Mesothelial cell of epicardium (in vitro differentiated cells): ENCODE measurements at places on chromosomes 1 and 21.

GRCh38 chr1:58727364-58727763, 27.5 kb upstream of the MYSM1 start:
- no peak for DNase-seq

DNA sequence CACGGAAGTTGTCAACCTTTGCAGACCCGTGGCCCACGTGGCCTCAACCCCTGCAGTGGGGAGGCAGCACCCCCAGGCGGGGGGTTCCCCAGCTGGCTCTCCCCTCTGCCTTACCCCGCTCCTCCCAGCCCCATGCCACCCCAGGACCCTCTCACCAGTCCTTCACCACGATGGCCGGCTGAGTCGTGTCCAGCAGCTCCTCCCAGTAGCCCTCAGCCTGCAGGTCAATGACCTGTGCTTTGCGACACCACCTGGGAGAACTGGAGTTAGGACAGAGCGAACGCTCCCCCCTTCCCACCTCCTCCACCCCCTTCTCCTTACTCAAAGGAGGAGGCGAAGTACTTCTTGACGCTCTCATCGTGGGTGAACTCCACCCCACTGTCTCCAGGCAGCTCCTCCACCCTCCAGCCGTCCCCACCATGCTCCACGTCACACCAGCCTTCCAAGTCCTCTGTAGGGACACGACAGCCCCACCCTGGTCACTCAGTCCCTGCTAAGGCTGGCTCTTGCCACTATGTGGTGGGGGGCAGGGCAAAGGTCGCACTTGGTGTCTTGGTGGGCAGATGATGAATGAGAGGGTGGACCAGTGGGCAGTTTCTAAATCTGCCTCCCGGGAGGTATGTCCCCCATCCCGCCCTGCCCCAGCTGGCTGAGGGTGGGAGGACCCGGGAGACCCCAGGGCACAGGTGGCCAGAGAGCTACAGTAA, 4.5 kb downstream of the FBXO2 start:
- DNase-seq: no peak

GRCh38 chr1:4494558-4494957, 159.9 kb upstream of the AJAP1 start:
- DNase-seq: no peak

GRCh38 chr1:234842726-234843641, 233.0 kb upstream of the IRF2BP2 start:
- DNase-seq: no peak

- DNase-seq: no peak
Measured at GRCh38 chr1:12015001-12015491, 4.3 kb upstream of the MIIP start.

DNA sequence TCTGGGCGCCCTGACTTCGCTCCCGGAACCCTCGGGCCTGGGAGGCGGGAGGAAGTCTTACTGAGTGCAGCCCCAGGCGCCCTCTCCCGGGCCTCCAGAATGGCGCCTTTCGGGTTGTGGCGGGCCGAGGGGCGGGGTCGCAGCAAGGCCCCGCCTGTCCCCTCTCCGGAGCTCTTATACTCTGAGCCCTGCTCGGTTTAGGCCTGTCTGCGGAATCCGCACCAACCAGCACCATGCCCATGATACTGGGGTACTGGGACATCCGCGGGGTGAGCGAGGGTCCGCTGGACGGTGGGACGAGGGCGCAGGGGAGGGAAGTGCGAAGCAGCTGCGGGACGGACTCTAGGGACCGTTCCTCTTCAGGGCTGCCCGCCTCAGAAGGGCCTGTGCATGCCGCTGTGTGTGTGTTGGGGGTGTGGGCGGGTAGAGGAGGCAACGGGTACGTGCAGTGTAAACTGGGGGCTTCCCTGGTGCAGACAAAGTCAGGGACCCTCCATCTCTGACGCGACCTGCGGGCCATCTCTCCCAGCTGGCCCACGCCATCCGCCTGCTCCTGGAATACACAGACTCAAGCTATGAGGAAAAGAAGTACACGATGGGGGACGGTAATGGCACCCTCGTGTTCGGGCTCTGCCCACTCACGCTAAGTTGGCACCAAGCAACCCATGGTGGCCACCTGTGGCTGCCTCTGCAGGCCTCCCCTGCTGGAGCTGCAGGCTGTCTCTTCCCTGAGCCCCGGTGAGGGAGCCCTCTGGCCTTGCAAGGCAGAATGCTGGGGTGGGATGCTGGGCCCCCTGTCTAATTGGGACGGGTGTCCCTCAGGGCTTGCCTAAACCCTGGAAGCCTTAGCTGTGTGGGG, at the start of gene GSTM1:
TSS of gene GSTM1 (plus strand) at position 177 of the 859 bp plus-strand sequence. CDS start at position 234, 57 bp downstream.
- DNase-seq: peak; percentile 44

GRCh38 chr1:5763696-5764370, 228.4 kb downstream of the NPHP4 start:
- DNase-seq: no peak

GRCh38 chr1:153577138-153577537, 11.5 kb upstream of the S100A2 start:
- no peak for DNase-seq

DNA sequence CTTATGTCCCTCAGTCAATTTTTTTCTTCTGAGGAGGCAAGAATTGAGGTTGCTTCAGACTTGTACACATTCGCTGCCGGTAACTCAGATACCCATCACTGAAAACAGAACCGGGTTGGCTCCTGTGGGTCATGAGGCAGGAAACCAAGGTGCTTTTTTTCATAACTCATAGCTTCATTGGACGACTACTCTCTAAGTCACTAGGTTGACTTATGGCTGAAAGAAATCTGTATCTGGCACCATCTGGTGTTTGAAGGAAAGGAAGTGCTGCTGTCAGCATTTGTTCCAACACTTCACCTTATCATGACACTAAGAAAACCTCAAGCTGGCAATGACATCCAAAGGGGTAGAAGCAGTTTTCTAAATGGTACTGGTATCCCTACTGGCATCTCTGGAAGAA, 82.3 kb downstream of the TBX19 start:
- no peak for DNase-seq

DNA sequence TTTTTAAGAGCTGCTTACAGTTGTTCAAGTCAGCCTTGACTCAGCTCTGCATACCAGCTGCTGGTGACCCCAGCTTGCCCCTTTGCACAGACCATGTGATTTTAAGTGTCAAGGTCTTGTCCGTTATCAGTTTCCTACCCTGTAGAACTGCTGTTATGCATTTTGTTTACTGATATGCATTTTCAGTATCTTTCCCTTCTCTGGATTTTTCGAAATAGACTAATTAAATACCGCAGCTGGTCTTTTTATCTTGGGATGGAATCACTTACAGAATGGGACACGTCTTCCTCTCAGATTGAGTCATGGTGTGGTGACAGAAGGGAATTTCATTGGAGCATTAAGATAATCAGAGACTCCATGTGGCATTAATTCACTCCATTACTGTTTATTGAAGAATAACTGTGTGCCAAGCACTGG, 145.6 kb downstream of the FMN2 start:
- no peak for DNase-seq

GRCh38 chr1:204863730-204864129, 6.9 kb upstream of the NFASC start:
- no peak for DNase-seq

- DNase-seq: no peak
Measured at GRCh38 chr1:198764748-198765147, 125.9 kb downstream of the PTPRC start.

- DNase-seq: no peak
Measured at GRCh38 chr1:155352631-155353030, 31.9 kb downstream of the RUSC1 start.

GRCh38 chr1:41614818-41615217, 130.3 kb upstream of the EDN2 start:
- no peak for DNase-seq

- DNase-seq: no peak
Measured at GRCh38 chr1:92752719-92753118, 32.2 kb downstream of the EVI5 start.

GRCh38 chr1:19481826-19482398, 3.4 kb downstream of the CAPZB start:
- DNase-seq: no peak

DNA sequence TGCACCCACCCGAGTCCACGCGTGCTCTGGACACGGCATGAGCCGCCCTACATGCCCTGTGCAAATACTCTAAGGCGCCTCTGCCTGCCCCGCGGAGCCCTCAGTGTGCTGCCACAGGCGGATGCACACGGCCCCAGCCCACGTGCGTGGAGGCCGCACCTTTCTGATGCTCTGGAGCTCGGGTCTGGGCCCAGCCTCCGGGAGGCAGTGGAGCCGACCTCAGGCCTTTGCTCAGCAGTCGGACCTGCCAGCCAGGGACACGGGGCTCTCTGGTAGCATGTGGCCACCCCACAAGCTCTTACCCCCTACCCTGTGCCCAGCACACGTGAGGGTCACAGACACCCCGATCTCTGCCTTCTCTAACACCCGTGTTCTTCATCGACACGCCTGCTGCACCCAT, 2.1 kb downstream of the TMEM240 start:
- DNase-seq: no peak

DNA sequence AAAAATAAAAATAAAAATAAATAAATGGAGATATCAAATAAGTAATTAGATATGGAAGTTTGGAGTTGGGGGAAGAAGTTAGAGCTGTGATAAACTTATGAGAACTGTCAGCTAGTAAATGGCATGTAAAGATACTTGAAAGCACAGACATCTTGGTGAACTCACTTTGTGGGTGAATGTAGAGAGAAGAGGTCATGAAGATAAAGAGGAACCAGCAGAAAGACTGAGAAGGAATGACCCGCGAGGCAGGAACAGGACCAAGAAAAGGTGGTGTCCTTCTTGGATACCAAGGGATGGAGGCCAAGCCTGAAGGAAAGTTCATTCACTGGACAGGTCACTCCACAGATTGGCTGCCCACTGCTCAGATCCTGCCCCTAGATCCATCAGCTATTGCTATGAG, 4.7 kb upstream of the CAPZB start:
- no peak for DNase-seq

- no peak for DNase-seq
Measured at GRCh38 chr21:41653243-41653953, 113.5 kb downstream of the RIPK4 start.

- no peak for DNase-seq
Measured at GRCh38 chr21:25175938-25176337, 431.3 kb downstream of the MRPL39 start.

GRCh38 chr1:168879896-168880734, 151.1 kb upstream of the DPT start:
- no peak for DNase-seq

DNA sequence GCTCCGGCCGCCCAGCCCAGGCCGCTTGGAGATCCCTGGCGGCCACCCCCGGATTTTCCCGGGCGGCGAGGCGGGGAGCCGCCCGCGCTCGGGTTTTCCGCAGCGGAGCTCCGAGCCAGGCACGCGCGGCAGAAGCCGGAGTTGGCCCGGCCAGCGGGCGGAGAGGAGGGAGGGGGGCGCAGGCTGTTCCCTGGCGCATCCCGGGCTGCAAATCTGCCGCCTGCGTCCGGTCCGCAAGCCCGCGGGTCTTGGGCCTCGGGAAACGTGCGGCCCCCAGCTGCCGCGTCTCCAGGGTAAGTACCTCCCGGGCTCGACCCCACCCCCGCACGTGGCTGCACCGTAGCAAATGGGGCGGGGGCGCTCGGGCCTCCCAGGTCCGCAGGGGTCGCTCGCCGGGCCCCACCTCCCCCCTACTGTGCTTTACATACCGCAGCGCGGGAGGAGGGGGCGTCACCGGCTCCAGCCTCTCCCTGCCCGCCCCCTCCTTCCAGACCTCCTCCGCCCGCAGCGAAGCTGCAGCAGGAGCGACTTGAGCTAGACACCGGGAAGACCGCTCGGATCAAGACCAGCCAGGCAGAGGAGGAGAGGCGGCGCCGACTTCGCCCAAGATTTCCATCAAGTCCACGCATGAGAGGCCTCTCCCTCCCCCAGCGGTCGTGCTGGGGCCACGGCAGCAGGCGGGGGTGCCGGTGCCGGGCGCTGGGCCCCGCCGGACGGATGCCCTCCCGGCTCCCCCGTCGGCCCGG, 1.6 kb downstream of the TMEM200B start:
- DNase-seq: peak; percentile 39

DNA sequence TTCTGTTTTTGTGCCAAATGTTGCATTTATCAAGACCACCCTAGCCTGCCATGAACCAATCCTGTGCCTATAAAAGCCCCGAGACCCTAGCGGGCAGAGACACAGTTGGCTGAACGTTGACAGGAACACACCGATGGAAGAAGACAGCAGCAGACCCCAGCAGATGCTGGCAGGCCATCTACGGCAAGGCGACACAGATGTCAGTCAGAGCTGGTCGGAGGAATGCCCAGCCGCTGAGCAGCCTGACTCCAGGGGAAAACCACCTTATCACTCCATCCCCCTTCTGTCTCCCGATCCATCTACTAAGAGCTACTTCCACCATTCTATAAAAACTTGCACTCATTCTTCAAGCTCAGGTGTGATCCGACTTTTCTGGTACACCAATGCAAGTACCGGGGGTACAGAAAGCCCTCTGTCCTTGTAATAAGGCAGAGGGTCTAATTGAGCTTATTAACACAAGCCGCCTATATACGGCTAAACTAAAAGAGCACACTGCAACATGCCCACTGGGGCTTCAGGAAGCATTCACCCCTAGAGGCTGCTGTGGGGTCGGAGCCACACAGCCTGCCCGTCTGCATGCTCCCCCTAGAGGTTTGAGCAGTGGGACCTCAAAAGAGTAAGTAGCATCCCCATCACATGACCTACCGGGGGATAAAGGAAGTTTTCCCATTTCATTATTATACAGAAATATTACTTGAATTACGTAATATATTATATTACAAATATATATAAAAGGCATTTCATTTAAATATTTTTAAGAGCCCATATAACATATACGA, 1156.3 kb upstream of the B3GALT2 start:
- no peak for DNase-seq

GRCh38 chr1:210482945-210483617, 154.4 kb downstream of the HHAT start:
- no peak for DNase-seq

DNA sequence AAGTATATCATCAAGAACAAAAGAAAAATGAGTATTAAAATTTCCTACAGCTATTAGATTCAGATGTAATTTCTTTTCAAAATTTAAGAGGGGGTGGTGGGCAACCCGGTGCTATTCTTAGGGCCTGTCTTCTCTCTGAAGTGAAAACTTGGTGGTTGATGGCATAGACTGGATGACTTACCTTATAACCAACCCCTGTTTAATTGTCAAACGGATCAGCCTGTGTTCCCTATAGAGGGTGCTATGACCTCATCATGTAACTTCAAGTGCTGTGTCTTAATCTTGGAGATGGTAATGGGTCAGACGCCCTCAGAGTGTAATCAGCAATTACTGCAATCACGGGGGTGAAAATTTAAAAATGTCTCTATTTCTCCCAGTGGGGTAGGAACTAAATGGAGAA, 176.2 kb downstream of the PCP4 start:
- DNase-seq: no peak

DNA sequence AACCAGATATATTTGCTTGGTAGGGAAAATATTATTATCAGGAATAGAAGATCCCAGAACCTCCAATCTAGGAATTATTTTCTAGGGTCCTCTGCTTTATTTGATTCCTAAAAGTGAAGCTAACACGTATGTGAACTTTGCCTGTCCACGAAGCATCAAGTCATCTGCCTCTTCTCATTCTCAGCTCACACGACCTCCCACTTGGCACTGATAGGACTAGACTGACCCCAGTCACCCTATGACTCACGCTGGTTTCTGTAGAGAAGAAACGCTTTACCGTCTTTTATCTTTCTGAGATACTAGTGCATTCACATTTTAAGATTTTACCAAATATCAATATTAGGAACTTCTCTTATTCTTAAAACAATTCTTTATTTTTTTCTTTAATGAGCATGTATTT, 2.0 kb upstream of the KRTAP19-7 start:
- no peak for DNase-seq
